ENCODE measurements at places on chromosomes 4 and X. TPM values are rescaled to one million over a fixed set of nuclear protein-coding genes. Genes with fewer than 3 reads are reported as not detected.

DNA sequence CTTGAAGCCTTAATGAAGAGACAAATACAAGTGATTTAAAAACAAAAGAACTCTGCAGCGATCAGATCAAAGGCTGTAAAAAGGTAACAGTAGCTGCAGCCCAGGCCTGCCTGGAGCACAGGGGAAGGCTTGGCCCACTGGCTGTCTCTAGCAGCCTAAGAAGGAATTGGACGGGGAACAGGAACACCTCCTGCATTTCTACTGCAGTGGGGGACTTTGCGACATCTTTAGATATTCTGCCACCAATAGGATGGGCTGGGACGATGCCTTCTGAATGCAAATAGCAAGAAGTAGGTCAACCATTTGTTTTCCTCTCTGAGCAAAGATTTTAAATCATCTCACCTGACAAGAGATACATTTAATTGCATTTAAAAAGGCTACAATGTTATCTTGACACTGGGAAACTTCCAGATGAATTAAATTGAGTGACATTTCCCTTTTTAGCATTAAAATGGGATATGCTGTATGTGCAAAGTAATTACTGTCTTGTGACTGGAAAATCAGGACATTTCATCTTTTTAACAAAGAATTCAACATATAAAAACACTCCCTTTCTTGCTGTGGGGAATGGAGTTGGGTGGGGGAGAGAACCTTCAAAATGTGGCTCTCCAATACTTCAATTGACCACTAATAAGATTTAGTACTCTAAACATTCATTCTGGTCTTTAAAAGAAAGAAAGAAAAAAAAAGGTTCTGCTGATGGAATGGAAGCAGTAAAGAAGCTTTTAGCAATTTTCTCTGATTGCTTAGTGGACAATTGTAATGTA is 70.0 kb downstream of the NYX start:
- DNase-seq: no peak

The VEGFC gene
- total RNA-seq: not detected

DNA sequence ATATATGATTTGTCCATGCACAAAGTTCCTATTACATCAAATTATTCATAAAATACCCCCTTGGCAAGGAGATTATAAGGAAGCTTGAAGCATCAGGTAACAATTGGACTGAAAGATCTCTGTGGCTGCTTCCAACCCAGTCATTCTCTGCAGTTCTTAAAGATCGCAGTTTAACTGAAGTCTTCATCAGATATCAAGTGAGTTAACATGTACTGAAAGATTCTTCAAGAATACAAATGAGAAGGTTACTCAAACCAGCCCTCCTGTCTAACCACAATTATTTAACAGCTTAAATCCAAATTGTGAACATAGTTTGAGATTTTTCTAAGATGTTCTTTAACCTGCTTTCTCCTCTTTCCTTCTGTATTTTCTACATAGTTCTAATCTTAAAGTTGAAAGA is 56.1 kb downstream of the SLC10A7 start:
- no peak for DNase-seq

The WAS gene
- total RNA-seq: 0.15 TPM

DNA sequence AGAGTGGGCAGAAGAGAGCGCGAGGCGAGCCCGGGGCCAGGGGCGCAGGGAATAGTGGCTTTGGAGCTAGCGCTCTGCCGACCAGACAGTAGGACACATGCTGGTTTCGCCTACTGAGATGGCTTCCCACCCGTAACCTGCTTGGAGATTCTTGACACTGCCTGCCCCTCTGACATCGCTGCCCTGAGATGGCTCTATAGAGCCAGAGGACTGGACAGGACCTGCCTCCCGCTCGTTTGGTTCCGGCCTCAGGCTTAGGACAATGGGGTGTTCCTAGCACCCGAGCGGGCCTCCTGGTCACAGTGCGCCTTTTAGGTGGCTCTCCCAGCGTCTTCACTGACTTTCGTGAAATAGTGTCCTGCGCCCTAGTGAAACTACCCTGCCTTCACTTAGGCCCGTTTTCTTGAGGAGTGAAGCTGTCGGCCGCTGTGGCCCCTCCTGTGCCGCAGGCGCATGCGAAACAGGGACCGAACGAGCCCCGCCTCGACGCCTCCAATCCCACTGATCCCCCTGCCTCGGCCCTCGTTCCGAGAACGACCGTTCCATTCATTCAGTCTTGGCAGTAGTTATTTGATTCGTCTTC is 608 bp downstream of the TAF1 start:
- DNase-seq: peak; percentile 31

The PTCHD1 gene
- total RNA-seq: not detected

DNA sequence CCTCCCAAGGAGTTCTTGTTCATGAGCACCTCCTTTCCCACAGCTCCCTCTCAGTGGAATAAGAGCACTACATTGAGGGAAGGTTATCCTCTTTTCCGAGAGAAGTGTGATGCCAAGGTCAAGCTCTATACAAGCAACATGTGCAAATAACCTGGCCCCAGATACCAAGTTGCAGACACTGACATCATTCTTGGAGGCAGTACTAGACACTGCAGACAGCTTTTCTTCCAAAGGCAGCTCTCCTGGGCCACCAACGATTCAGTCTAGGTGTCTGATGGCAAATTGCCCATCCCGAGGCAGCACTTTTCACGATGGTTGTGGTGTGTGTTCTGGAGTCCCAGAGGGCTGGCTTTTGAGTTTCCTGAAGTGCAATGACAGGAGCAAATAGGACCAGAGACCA is 384.9 kb downstream of the TLL1 start:
- DNase-seq: no peak

DNA sequence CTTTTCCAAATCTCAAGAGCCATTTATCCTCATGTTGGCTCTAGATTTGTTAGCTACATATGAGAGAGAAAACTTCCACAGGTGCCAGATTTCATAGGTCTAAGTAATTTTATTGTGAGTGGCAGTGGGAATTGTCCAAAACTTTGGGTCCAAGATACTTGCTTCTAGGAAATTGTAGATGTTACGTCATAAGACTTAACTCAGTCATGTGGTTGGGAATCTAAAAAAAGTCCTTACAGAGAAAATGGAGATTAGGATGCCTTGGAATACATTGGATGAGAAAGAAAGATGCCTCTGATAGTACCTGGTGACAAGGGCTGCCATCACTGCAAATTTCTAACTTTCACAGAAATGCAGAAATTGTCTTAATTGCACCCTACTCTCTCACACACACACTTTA is 506.5 kb downstream of the C4orf33 start:
- no peak for DNase-seq

The INPP4B gene
- total RNA-seq: 13.3 TPM

DNA sequence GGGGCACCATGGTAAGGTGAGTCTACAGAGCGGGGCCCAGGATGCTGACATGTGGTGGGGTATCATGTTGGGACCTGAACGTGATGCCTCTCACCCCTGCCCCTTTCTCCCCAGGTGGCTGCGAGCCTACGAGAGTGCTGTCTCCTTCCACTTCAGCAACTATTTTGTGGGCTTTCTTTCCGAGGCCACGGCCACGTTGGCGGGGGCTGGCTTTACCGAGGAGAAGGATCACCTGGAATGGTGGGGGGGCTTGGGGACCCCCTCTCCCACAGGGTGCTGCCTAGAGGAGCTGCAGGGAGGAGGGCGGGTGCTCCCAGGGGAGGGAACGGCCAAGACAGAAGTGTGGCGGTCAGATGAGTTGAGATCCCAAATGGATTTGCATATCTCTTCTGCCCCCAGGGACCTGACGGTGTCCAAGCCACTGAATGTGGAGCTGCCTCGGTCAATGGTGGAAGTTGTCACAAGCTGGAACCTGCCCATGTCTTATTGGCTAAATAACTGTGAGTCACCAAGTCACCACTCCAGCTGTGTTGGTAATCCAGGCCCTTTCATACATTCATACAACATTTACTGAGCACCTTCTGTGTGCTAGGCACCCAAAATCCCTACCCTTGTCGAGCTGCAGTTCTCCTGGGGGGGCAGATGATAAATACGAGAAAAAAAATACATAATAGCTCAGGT is 5.5 kb downstream of the PORCN start:
- DNase-seq: no peak

DNA sequence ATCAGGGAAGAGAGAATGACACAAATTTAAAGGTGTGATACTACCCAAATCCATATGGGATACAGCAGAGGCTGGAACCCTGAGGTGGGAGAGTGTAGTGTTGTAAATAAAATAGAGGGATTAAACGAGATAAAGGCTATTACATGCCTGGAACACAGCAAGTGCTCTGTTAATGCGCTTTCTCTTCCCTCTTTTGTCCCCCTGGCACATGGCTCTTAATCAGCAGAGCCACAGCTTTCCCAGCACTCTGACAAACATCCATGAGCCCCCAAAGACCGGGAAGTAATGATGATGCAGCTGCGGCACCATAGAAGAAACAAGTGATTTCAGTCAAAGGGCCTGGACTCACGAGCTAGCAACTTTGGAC is 85.9 kb downstream of the RASL11B start:
- no peak for DNase-seq

GRCh38 chrX:129797251-129797906 is 17.6 kb downstream of the SASH3 start:
- no peak for DNase-seq

DNA sequence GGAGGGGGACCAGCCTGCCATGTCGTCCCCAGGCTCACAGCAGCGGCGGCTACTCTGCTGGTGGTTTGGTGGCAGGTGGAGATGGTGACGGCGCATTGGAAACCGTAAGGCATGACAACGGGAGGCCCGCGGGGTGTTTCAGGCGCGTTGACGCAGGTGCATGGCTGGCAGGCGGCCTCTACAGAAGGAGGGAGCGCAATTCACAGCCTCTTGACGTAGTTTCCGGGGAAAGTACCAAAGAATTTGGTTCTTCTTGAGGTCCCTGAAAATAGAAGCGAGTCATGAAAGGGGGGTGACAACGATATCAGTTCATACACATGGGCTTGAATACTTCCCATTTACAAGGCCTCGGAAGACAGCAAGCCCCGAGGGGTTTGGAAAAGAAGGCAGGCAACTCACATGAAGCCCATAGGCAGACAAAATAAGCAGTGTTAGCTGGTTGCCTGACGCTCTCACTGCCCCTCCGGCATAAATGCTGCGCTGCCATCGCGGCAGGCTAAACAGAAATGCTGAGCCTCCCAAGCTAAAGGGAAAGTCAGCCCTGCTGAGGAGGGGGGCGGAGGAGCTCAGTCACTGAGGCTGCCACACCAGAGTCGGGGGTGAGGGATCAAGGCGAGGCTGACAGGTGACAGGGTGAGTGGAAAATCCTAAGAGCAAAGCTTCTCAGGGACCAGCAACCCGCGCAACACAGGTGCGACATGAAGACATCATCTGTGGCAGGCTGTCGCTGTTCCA is 52.3 kb upstream of the PDLIM3 start:
- no peak for DNase-seq

The GRIA3 gene
- not detected for total RNA-seq

The CC2D2A gene
- 2.9 TPM for total RNA-seq

The NEUROG2 gene
- total RNA-seq: not detected

The CT45A7 gene
- total RNA-seq: not detected

The PDE5A gene
- 2.0 TPM for total RNA-seq

The MAGEC2 gene
- not detected for total RNA-seq

The MID1IP1 gene
- total RNA-seq: 66.5 TPM

The PGRMC1 gene
- 172 TPM for total RNA-seq

GRCh38 chrX:53281963-53282695 is 745 bp upstream of the IQSEC2 start:
- peak; percentile 24 for DNase-seq

- DNase-seq: no peak
Observed at GRCh38 chrX:82711457-82711856, 796.6 kb upstream of the POU3F4 start.

DNA sequence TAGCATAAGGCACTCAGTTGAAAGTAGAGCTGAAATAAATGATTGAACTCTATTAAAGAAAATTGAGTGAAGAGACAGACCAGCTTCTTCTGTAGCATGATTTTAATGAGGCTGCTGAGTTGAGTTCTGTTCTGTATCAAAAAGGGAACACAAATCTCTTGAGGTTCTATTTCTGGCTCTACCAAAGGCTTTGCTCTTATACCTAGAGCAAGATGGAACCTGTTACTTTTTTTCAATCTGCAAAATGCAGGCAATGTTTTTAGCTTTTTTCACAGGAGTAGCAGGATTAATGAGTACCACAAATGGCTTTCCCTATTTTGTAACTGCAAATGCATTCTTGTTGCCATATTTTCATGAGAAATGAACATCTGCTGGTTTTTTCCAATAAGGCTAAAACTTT is 4.2 kb upstream of the ERVMER34-1 start:
- DNase-seq: no peak

GRCh38 chrX:152876931-152877840 is 20.7 kb upstream of the ZNF185 start:
- DNase-seq: no peak

DNA sequence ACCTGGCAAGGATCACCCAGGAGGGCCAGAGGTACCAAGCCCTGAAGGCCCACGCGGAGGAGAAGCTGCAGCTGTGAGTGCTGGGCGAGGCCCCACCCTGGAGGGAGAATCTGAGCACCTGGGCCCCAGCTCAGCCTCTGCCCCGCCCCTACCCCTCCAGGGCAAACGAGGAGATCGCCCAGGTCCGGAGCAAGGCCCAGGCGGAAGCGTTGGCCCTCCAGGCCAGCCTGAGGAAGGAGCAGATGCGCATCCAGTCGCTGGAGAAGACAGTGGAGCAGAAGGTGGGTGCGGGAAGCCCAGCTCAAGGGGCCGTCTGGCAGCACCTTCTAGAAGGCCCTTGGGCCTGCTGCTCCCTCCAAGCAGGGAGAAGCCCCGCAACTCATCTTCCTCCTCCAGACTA is 23.2 kb downstream of the TACC3 start:
- DNase-seq: no peak

The PWWP3B gene
- not detected for total RNA-seq

The RAB33A gene
- not detected for total RNA-seq

The CT45A5 gene
- total RNA-seq: not detected

The MAGED4 gene
- total RNA-seq: not detected

- DNase-seq: no peak
Observed at GRCh38 chr4:180098586-180098985, 2144.6 kb upstream of the TENM3 start.

DNA sequence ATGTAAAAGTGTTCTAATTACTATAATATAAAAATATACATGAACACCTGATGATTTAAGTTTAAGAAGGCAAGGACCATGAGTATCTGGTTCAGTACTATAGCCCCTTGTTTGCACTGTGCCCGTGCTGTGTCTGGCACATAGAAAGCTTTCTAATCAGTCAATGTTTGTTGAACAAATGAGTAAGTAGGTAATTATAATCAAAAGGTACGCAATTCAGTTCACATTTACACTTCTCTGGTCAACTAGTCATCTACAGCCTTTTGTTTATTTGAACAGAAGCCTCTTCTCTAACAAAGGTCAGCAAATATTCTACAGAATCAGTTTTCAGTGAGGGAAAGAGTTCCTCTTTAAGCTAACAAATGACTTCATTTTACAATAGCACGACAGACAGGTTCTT is 523.3 kb downstream of the SMARCA1 start:
- no peak for DNase-seq

The CSAG1 gene
- 5.7 TPM for total RNA-seq

Measured in HT-29 (cell line).